ENCODE measurements at places on chromosomes 4 and X. TPM values are rescaled to one million over a fixed set of nuclear protein-coding genes. Genes with fewer than 3 reads are reported as not detected.

The NUP62CL gene
- 15.8 TPM for total RNA-seq

The FRMPD4 gene
- total RNA-seq: 0.41 TPM

The ASB11 gene
- total RNA-seq: 5.3 TPM

The UBQLN2 gene
- total RNA-seq: 30.1 TPM

The ITIH6 gene
- total RNA-seq: not detected

The PGK1 gene
- 179 TPM for total RNA-seq

The SFRP2 gene
- 12.3 TPM for total RNA-seq

The NAP1L5 gene
- total RNA-seq: 9.7 TPM

The GLA gene
- total RNA-seq: 25.6 TPM

The RAPGEF2 gene
- total RNA-seq: 81.0 TPM

The CLDN34 gene
- 0.23 TPM for total RNA-seq

The CD40LG gene
- total RNA-seq: 0.18 TPM

The CSN1S1 gene
- total RNA-seq: not detected

The BMP3 gene
- 12.4 TPM for total RNA-seq

The VEGFD gene
- total RNA-seq: 0.58 TPM

Data from metanephros (tissue), 2 donors.